WTC11 (cell line): ENCODE measurements at places on chromosomes 2 and 18.

DNA sequence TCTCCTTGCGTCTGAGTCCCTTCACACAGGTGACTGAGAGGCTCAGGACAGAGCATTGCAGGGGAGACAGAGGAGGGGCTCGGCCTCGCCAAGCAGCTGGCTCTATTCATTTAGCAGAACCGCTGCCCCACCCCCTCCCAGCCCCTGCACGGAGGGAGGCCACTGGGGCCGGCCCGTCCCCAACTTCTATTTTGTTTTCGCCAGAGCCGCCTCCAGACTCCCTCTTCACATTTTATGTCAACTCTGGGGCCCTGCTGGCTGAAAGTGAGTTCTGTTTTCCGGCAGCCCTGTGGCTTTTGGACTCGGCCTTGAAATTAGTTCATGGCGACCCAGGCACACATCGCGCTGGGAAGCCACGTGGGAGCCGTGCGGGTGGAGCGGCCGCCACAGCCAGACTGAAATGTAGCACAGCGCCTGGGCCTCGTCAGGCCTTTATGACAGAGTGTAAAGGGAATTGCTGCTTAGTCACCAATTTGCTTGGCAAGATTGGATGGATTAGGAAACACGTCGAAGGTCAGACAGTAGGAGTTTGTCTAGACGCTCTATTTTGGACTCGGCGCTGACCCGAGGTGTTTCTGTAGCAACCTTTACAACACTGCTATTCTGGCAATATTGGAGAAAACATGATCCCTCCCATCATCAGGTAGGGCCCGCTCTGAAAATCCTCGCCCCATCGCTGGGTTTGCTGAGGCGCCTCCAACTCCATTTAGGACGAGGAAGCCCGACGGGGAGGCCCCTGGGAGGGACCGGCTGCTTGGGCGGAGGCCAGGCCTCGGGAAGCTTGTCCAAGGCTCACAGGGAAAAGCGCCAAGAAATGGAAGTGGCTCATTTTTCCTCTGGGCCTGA is 90.7 kb upstream of the CTDP1 start:
- peak; percentile 47 for DNase-seq

DNA sequence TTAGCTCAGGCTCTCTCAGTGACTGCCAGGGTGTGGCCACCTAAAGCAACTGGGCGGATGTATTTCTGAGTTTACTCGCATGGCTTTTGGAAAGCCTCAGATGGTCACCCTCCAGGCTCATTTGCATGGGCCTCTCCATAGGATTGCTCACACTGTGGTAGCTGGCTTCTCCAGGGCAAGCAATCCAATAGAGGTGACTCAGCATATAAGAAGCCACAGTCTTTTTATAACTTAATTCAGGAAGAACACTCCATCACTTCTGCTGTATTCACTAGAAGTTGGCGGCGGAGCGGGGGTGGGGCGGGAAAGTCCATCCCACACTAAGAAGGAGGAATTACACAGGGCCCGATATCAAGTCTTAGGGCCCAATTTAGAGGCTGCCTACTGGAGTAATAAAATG is 3.6 kb upstream of the DOK6 start:
- DNase-seq, result peak; percentile 13

GRCh38 chr18:41121116-41121826 is 833.8 kb upstream of the PIK3C3 start:
- no peak for DNase-seq

DNA sequence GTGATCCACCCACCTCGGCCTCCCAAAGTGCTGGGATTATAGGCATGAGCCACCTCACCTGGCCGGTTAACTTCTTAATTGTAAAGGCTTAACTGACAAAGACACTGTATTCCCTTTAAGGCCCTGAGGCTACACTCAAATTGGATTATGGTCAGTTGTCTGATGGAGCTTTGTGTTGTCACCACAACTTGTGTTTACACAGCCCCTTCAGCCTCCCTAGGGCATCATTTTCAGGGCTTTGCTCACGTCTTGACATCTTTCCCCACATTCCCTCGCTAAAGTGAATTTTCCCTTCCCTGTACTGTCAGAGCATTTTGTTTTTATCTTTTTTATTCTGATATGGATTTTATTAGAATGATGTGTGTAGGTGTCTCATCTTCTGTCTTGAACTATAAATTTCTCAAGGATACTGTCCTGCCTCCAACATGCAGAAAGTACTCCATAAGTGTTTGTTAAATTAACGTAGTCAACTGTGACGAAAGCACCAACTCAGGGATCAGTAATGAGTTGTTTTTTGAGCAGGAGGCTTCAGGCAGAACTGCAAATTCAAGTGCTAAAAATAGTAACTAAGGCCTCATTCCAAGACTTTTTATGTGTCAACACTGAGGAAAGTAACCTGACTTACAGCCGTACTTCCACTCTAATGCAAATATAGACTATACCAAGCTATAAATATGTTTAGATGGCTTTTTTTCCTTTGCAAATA is 77.1 kb upstream of the NARS1 start:
- no peak for DNase-seq
